Stimulated activated CD8-positive, alpha-beta memory T cell treated with anti-CD3 and anti-CD28 coated beads, Interleukin-15, amount 100 ng/mL, for 4 hours (primary cell): ENCODE measurements at places on chromosomes 1 and 21.

- DNase-seq, result no peak
Measured at GRCh38 chr1:199612976-199613774, 414.3 kb upstream of the NR5A2 start.

DNA sequence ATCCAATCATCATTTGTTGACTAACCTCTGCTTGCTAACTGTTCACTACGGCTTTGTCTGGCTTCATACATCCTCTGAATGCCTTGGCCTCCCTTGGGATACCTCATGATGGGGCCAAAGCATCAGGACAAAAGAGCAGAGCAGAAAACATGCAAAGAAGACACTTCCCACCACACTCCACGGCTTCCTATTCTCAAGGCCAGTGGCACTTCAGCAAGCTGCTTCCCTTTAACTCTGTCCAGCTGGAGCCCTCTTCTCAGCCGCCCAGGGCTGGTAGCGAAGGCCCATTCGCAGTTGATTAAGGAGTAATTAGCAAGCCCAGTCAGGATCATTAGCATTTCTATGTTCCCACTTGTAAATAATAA lies 224.3 kb upstream of the FGGY start:
- no peak for DNase-seq

DNA sequence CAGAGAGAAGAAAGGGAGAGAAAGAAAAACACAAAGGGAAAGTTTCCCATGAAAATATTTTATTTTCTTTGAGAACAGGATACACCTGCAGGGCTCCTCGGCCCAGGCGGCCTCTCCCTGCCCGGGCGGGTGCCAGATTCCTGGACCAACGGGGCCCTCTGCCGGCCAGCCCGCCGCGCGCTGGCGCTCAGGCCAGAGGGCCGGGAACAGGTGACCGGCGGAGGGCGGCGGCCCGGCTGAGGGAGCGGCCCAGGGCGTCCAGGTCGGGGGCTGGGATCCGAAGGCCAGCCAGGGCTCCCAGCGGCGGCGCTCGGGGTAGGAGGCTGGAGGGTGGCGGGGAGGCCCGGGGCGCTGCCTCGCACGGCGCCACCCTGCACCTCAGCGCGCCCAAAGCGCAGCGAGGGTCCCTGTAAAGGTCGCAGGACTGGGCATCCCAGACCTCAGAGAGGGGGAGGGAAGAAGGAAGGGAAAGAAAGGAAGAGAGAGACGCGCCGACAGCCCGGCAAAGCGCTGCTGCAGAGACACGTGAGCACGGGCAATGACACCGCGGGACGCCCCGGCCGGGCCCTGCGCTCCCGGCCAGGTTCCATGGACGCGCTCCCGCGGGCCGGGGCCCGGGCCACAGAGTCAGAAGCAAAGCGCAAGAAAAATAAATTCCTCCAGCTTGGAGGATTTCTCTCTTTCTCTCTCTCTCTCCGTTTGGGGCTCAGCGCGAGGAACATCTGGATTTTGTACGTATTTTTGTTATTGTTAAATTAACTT lies 927 bp downstream of the WNT9A start:
- DNase-seq, result no peak

DNA sequence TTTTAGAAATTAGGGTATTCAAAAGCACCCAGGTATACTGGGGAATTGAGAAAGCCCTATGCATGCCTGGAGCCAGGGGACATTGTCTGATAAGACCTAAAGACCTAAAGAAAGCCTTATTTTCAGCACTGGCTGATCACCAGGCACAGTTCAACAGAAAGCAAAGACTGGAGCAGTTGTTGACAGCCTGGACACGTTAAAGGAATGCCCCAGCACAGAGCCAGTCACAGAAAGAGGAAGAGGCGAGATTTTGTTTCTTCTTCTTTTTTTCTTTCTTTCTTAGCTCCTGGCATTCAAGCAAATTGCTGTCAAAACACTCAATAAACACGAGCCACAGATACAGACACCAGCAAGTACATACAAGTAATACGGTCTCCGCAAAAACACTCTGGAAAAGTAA lies 40.4 kb downstream of the RNF187 start:
- no peak for DNase-seq

- no peak for DNase-seq
Measured at GRCh38 chr1:163085904-163086268, 16.7 kb downstream of the RGS4 start.

GRCh38 chr1:33048426-33048825 lies 11.7 kb upstream of the AK2 start:
- no peak for DNase-seq

DNA sequence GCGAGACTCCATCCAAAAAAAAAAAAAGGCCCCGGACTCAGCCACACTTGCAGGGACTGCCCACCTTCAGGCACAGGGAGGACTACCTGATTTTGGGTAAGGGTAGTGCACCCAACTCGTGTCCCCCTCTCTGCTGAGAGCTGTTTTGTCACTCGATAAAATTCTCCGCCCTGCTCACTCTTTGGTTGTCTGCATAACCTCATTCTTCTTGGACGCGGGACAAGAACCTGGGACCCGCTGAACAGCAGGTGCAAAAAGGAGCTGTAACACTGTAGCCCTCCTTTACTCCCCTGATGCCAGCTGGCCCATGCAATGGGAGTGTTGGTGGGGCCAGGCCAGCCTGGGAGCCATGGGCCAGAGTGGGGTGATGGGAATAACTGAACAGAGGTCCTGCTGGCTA lies 10.6 kb downstream of the S100B start:
- DNase-seq, result no peak

DNA sequence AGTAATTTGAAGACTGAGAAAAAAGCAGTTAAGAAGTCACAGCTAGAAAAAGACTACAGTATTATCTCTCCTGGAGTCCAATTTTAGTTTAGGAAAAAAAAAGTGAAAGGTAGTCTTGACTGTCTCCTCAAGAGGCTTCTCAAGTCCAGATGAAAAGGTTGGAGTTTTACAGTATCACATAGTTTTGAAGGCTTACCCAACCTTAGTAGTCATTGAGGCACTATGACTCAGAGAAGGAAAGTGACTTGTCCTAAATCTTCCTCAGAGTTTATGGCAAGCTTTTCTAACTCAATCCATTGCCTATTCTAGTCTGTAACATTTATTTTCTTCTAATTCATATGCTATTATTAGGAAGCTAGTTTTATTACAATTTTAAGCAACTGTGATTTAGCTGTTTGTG lies 174.9 kb downstream of the DPYD start:
- no peak for DNase-seq

DNA sequence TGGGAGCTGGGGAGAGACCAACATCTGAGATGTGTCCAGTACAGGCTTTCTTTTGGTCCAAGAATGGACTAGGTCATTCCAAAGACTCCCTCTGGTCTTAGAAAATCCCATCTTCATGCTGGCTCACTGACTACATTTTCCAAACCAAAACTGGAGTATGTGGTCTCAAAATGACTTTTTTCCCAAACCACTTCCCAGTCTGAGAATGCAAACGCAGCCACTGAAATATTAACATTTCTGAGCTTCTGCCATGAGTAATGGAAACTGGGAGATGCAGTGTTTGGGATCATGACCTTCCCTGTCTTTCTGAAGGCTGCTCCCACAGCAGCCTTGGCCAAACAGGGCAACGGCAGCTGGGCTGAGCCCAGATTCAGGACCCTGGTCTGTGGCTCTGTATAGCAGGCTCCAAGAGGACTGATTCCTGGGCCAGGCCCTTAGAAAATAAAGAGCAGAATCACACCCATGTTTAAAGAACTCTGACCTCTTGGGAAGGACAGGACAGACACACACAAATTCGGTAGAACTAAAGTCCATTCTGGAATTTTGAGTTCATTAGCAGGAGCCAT lies 62.1 kb upstream of the CNTN2 start:
- no peak for DNase-seq

GRCh38 chr1:174480324-174480723 lies 32.6 kb downstream of the GPR52 start:
- DNase-seq, result no peak

GRCh38 chr1:87170931-87171598 lies 157.6 kb upstream of the LMO4 start:
- no peak for DNase-seq

DNA sequence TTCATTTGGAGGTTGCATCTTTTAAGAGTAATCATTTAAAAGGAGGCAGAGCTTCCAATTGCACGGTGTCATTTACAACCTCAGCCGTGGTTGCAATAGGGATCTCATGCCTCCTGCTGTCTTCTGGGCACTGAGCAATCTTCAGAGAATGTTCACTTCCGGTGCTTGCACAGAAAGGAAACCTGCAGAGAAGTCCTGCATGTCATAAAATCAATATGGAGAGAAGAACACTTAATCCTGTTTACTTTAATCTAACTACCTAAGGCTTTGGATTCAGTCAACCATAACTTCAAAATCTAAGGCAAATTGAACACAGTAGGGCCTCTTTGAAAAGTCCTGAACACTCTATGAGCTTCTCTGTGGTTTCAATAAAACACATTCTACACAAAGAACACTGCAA lies 11.3 kb upstream of the MAP10 start:
- DNase-seq, result no peak

DNA sequence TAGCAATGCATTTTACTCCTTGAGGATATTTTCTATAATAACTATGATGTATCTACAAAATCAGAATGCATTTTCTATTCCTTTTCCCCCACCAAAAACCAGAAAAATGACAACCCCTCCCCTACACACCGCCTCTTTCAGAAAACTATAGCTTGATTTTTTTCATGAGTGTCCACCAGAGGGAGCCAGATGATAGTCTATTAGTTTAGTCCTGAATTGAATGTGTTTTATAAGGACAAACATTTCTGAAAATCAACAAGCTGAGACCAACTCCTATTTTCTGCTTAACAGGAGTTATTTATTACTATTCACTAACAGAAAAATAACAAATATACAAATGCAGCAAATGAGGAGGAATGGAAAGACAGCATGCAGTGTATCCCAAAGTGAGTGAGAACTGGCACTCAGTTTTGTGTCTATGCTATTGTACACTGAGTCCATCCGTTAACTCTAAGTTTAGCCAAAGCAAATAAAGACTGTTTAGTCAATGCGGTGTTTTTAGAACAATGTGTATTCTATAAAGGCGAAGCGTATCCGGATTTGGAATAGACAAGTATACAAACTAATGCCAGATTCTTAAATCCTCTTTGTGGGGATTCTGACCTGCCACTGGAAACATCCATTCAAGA lies 182.6 kb downstream of the VAV3 start:
- DNase-seq, result no peak

DNA sequence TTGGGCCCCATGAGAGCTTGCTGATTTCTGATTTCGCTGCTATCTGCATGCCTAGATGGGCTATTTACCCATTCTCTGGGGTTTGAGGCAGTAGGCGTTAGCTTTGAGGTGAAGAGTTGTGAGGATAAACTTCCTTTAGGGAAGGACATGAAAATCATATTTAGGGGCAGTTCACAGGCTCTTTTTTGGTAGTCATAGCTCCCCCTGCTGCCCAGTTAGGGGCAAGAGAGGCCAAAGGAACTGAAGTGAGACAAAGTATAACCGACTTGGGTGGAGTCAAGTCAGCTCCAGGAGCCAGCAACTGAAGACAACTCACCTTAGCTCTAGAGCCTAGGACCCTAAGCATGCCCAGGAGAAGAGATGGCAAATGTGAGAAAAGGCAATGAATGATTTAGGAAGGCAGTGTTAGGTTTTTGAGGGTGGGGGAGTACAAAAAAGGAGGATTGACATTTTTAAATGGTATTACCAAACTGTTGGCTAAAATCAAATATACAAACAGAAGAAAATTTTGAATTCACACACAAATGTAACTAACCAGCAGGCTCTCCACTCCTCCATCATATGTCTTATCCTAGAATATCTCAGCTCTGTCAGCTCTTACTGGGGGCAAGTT lies 625.2 kb downstream of the LMO4 start:
- peak; percentile 18 for DNase-seq

DNA sequence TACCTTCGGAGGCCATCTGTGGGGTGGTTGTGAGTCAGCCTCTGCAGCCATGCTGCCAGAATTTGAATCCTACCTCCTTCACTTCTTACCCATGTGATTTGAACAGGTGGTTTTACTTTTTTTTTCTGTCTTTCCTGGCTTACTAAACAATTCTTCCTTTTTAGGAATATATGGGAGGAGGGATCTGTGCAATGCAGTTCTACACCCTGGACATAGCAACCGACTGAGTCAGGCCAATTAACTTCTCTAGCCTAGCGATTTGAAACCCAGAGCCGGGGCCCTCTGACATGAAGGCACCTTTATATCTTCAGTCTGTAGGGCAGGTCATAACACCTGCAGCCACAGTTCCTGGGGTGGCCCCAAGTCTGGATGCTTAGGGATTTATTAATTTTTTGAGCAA lies 83.6 kb downstream of the ST6GALNAC3 start:
- DNase-seq, result no peak
